ENCODE measurements at places on chromosomes 4 and X.

GRCh38 chr4:163901319-163901718, 406.8 kb downstream of the TMA16 start:
- DNase-seq = no peak

DNA sequence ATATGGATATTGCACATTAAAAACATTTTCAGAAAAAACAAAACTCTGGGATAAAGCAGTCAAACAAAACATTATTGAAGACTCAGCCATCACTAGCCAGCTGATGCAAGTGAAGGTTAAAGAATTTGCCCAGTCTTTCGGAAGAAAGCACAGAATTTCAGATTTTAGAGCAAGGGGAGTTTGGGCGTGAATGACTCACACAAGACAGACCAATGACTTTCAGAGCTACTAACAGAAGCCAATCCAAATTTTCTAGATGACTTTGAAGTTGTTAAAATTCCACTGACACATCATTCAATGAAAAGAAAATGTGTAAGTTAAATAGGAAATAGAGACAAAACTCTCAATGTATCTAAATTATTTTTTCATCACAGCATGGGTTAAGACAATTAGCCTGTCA, 4.0 kb downstream of the MRFAP1L1 start:
- no peak for DNase-seq

DNA sequence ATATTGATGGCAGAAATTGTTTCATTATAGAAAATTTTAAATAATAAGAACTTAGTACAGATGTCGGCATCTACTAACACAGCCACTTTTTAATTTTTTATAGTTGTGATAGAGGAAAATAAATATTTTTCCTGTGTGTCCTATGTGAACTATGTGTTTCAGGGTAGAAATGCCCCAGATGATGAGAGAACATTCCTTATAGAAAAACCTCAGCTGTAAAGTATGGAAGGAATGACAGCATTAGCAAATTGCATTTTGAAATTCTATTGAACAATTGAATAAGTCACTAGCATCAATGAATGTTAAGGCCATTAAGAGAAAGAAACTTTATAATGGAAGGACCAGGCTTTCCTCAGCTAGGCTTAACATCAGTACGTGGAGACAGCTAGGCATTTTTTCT, 149.2 kb downstream of the CFAP299 start:
- no peak for DNase-seq

DNA sequence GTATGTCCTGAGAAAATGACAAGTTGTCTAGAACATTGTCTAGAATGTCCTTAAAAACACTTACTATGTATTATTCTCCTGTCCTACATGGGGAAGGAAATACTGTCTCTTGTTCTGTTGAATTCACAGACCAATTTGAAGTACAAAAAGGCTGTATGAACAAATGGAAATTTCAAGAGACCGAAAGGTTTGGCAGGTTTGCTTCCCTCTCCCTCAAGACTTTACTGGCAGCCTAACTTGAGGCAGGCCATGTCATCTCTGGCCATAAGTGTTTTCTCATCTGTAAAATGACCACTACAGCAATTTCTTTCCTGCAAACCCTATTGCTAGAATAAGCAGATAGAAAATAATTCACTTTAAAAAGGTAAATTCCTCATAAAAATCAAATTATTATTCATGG, 191.2 kb upstream of the BMP3 start:
- no peak for DNase-seq

- DNase-seq = no peak
Measured at GRCh38 chr4:143728166-143728565, 27.7 kb upstream of the FREM3 start.

GRCh38 chr4:140038031-140038533, 115.9 kb downstream of the MAML3 start:
- no peak for DNase-seq

DNA sequence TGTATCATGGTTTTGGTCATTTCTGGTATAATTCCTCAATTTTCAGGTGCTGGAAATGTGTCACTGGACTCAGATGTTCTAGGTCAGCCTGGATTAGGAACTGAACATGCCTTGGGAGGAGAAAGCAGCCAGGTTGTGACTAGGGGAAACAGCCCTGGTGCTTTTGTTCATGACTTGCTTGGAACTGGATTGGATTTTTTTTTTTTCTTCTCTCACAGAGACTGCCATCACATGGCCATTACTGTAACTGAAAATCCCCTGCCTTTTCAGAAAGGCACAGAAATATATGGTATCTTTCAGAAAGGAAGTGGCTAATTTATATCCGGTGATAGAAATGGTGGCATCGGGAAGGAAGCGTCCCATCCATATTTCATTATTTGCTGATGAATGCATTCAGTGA, 34.6 kb downstream of the SEPTIN11 start:
- no peak for DNase-seq

DNA sequence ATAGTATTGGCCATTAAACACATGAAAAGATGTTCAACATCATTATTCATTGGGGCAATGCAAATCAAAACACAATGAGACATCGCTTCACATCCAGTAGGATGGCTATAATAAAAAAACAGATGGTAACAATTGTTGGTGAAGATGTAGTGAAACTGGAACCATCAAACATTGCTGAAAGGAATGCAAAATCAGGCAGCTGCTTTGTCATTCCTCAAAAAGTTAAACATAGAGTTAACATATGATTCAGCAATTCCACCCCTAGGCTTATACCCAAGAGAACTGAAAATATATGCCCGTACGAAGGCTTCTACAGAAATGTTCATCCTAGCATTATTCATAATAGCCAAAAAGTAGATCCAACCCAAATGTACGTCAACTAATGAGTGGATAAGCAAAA, 144.0 kb upstream of the NAP1L5 start:
- DNase-seq = no peak

GRCh38 chr4:92519727-92520126, 216.0 kb downstream of the GRID2 start:
- no peak for DNase-seq

GRCh38 chr4:91064157-91064853, 937.1 kb downstream of the CCSER1 start:
- DNase-seq = no peak

DNA sequence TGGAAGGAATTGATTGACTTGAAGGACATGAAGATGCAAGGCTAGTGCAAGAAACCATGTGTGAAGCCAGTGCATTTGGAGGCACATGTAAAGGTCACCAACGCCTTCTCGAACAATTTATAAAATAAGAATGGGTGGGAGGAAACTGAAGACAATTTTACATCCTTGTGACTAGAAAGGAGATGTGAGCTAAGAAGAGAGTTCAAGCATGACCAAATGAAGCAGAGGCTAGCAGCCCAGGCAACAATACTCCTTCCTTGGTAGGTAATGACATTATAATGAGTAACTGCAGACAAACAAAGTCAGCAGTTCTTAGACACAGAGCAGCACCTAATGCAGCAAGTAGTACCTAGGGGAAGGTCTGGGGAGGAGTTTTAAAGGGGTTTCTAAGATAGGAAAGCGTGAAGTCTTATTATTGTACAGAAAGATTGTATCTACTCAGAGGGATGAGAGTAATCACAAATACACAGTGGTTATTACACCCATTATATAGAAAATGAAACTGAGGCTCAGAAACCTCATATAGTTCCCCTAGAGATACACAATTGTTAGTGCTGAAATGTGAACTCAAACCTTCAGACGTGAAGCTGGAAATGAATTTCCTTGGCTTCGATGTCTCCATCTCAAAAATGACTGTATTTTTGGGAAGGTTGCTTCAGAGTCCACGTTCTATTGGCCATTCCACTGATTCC, 56.1 kb downstream of the ATXN3L start:
- no peak for DNase-seq

DNA sequence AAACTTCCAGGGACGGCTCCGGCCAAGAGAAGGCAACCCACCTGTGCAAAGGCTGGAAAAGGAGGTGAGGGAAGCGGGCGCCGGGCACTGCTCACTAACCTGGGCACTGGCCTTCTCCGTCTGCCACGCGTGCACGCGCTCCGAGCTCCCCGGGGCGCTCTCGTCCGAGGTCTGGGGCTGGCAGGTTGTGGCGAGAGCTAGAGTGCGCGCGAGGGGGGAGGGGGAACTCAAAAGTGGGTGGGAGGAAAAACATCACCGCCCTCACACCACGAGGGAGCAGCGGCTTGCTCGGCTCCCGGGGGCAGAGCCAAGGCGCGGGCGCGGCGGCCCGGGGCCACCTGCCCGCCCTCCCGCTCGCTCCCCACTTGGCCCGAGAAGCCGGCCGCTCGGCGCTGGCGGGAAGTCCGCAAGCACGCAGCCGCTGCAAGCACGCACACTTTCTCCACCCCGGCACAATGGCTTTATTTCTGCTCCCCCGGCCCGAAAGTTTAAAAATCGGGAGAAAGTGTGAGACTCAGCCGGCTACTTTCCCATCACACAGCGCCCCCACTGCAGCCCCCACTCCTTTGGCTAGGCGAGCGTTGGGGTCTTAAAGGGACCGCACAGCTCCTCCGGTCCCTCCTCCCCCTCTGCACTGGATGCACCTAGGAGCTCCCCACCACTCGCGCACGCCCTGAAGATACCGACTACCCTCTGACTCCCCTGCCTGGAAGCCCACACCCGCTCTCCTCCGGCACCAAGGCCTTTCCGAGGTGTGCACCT, at the start of gene CHRDL1:
Gene CHRDL1, minus strand, starts transcription at position 173 of the 762 bp plus-strand sequence. CDS start 3,636 bp downstream, outside the sequence.
- no peak for DNase-seq

DNA sequence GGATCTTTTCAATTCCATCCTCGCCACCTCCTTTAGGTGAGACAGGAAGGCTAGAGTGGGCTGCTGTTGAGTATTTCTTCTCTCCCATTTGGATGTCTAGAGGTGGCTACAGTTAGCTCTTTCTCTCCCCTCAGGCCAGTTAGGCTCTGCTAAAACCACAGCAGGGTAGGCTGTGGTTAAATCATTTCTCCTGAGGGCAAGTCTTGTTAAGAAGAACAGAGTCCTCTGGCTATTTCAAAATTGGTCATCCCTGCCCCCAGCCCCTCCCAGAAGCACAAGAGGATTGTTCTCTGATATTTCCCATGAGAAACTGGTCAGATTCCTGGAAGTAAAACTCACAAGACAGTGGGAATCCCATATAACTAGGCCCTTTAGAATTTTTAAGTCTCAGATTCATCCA, 1359.5 kb downstream of the TECRL start:
- DNase-seq = no peak

- DNase-seq = no peak
Measured at GRCh38 chr4:3226944-3227343, 22.0 kb upstream of the MSANTD1 start.

- no peak for DNase-seq
Measured at GRCh38 chr4:27701606-27702005, 841.0 kb downstream of the STIM2 start.

DNA sequence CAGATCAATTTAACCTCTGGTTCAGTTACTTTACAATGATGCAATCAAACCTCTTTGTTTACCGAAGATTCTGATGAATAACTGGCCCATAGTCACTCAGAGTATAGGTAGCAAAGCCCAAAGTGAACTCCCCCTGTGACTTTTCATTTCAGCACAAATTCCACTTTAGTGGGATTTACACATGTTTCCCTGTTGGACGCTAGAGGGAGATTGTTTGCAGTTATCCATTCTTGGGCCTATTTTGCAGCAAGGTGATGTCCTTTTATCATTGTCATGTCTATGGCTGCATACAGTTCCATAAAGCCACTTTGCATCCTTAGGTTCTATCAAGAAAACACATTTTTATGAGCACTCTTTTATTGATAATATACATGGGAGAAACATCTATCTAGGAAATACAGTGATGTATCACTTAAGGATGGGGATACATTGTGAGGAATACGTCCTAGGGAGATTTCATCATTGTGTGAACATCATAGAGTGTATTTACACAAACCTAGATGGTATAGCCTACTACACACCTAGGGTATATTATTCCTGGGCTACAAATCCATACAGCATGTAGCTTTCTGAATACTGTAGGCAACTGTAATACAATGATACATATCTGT, 14.5 kb upstream of the DKK2 start:
- no peak for DNase-seq

GRCh38 chr4:4504783-4505182, 37.1 kb downstream of the STX18 start:
- no peak for DNase-seq
